T1000 (cell line): ENCODE measurements at places on chromosomes 2 and 18.

DNA sequence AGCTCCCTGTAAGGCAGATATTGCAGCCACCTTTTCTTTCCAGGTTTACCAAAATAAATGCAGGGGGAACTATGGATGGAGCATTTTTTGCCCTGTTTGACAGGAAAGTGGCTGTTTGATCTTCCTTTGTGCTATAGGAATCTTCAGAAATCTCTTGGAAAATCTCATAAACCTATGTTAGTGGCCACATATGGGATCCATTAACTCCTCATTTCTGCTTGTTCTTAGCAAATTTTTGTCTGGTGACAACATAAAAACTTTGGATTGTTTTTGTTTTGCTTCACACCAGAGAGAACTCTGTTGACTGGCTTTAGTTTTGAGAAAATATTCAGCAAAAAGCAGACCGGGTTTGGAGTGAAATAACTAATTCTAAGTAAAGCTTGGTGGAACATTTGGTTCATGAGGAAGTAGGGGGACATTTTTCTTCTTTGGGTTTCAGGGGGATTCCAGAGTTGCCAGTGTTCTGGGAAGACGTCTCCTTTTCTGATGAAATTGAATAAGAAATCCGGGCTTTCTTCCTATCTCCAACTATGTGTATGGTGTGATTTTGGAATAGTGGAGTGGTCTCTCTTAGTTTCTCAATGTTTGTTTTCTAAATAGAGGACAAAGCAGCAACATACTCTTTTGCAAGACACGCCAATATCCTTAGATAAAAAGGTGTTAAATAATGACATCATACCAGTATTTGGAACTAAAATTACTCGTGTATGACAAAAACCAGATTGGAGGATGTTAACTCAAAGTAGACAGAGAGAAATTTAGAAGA lies 174.4 kb downstream of the ICOS start:
- no peak for DNase-seq

DNA sequence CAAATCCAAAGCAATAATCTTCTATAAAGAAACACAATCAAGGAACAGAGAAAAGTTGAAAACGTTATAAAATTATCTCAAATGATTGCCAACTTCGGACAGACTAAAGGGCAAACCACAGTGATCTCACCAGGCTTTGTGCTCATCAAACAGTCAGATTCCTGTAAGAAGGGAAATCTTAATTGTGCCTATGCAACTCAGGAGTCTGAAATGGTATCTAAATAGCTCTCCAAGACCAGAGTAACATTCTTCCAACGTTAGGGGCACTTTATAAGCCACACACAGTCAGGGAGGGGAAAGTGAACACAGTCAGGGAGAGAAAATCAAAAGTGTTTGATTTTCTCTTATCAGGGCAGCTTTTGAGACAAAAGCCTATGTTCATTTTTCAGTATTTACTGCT lies 29.4 kb downstream of the PLEKHM3 start:
- no peak for DNase-seq

- no peak for DNase-seq
Observed at GRCh38 chr2:231359948-231360347, 35.6 kb upstream of the B3GNT7 start.

DNA sequence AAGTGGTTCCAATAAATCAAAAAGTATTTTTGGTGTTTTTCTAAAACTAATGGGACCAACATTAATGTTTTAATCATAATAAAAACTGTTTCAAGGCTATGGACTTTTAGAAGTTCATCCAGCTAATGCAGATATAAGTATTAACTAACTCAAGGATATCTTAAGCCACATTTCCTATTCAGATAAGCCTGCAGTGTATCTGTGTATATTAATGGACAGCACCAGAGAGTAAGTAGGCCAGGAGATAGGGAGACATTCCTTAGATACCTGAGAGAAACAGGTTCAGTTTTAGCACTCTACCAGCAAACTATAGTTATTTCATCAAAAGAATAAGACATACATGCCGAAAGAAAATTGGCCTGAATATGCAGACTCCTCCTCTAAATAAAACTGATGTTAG lies 27.3 kb downstream of the PREPL start:
- DNase-seq, result no peak

DNA sequence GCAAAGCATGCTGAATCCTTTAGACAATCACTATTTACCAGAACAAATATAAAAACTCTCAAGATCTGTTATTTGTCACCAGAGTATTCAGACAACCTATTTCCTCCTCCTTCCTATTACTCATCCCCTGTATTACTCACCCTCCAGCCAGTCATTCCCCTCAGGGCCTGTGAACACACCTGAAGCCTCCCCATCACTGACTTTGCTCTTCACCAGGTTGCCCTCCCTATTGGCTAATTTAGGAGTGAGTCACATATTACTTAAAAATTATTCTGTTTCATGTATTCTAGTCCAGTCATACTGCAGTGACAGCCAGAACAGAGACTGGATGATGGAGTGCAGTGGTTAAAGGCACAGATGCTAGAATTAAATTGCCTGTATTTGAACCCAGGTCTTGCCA lies 3.7 kb upstream of the ATG16L1 start:
- DNase-seq, result peak; percentile 32

GRCh38 chr2:160490733-160491685 lies 2.6 kb downstream of the RBMS1 start:
- DNase-seq, result no peak

DNA sequence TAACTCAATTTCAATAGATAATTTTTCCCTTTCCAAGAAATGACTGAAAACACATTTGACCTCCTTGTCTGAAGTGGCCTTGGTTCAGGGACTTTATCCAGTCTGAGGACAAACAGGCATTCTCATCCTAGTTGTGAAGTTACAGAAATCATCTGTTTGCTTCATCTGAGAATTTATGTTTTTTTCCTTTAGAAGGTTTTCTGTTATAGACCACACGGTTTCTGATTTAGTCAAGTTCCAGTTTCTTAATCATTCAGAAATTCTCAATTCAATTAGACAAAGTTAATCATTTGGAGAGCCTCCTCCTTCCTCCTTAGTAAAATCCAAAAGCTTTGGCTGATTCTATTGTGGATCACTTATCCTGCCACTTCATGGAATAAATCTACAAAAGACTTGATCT lies 60.9 kb downstream of the ICOS start:
- no peak for DNase-seq

- no peak for DNase-seq
Observed at GRCh38 chr2:85421260-85422071, 3.0 kb downstream of the SH2D6 start.

DNA sequence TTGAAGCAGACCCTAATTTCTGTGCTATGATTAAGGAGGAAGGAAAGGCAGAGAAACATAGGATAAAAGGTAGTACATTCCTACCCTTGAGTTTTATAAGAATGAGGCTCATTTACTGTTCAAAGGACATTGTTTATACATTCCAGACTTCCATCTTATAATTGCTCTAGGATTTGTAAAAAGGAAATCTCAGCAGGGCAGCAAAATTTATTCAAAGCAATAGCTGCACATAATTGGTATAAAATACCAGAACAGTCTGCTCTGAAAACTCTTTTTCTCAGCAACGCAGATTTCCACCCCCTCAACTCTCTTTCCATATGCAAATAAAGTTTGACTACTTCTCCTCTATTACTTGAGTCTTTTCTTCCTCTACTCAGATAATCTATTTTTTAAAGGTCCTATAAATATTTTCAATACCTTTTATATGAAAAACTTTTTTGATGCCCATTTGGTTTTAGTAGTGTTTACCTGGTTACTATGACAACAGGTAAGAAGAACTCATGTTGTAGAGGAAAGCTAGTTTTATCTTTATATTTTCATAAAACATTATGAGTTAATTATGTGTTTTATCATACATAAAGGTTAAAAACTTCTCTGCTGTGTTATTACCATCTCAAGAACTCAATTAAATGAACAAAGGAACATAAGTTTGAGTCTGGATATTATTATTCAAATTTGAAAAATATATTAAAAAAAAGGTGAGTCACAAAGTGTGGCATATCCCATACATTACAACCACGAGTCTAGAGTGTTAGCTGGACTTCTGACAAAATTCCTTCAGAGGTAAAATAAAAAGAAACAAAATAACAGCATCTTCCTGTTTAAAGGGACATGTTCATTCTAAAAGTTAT lies 19.9 kb downstream of the RBMS1 start:
- DNase-seq, result no peak

DNA sequence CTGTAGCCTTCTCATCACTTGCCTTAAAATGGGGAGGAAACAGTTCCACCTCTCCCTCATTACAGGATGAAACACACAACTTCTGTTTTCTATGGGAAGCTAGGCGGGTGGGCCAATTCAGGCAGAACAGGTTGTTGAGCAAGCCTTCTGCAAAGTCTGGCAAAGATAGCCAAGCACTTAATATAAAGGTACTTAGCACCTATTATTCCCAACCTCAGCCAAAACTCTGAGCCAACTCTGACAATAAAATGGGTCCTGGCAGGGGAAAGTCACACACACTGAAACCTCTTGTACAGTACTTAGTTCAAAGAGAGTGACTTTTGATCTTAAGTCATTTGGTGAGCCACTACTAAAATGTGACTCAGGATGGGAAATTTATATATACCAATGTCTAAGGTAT lies 15.8 kb upstream of the SOCS6 start:
- DNase-seq, result no peak

DNA sequence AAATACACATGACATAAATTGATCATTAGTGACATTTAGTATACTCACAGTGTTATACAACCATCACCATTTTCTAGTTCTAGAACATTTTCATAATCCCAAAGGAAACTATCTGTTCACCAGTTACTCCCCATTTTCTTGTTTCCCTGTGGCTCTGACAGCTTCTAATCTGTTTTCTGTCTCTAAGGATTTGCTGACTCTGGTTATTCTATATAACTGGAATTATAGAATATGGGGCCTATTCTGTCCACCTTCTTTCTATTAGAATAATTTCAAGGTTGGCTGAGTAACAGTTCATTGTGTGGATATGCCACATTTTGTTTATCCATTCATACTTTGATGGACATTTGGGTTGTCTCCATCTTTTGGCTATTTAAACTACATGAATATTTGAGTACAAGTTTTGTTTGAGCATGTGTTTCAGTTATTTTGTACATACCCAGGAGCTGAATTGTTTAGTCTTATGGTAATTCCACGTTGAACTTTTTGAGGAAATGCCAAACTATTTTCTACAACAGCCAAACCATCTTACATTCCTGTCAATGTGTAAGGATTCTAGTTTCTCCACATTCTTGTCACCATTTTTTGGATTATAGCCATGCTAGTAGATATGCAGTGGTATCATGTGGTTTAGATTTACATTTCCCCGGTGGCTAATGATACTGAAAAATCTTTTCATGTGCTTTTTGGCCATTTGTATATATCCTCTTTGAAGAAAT lies 20.5 kb downstream of the KIAA1328 start:
- DNase-seq, result no peak

DNA sequence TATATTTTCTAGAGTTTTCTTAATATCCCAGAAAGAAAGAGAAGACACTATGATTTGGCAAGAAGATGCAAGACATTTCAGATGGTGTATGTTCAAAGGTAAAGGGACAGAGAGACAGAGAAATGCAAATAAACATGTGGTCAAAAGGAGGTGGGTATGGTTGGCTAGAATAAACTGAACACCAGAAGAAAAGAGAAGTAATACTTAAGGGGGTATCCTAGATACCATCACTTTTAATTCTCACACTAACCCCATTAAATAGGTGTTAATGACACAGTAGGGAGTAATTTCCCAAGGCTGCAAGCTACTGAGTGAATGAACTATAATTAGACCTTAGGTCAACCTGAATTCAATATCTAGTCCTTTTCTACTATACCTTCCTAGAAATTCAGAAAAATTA lies 111.2 kb upstream of the CD226 start:
- DNase-seq, result no peak

- no peak for DNase-seq
Observed at GRCh38 chr2:28602136-28602660, 106.3 kb downstream of the PLB1 start.

DNA sequence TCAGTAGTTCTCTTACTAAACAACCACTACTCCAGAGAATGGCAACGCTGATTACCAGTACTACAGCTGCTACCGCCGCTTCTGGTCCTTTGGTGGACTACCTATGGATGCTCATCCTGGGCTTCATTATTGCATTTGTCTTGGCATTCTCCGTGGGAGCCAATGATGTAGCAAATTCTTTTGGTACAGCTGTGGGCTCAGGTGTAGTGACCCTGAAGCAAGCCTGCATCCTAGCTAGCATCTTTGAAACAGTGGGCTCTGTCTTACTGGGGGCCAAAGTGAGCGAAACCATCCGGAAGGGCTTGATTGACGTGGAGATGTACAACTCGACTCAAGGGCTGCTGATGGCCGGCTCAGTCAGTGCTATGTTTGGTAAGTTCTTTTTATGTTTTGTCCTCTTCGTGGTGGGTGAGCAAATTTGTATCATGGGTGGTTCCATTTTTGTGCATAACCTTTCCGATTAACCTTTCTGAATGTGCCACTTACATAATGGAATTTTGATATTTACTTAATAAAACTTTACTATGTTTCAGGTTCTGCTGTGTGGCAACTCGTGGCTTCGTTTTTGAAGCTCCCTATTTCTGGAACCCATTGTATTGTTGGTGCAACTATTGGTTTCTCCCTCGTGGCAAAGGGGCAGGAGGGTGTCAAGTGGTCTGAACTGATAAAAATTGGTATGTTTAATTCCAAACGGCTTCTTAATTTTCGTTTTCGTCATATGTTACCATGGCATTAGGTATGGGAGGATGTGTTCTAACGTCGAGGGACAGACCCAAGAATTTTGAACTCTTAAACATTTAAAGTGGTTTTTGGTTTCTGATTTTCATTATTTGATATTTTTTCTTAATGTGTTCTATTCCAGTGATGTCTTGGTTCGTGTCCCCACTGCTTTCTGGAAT lies 1.3 kb downstream of the SLC20A1 start:
- no peak for DNase-seq

- no peak for DNase-seq
Observed at GRCh38 chr2:102337481-102338386, 17.9 kb upstream of the IL18R1 start.

- DNase-seq, result no peak
Observed at GRCh38 chr2:122061206-122061605, 305.8 kb downstream of the TSN start.

- no peak for DNase-seq
Observed at GRCh38 chr2:235389626-235390025, 104.2 kb upstream of the AGAP1 start.

GRCh38 chr2:11396021-11396420 lies 51.6 kb upstream of the ROCK2 start:
- DNase-seq, result no peak

DNA sequence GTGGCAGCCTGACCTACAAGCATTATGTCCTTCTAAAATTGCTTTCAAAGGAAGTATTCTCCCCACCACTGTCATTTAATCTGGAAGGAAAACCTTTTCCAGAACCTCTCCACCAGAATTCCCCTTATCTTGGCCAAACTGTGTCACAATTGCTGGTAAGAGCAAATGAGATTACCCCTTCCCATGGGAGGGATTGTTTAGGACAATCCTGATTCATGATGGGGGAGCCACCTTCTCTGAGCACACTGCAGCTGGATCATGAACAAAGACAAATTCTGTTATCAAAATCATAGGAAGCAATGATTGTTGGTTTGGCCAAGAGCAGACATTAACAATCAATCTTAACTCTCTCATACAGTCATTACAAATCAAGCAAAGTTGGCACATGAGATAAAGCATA lies 18.1 kb upstream of the ATOH8 start:
- no peak for DNase-seq

GRCh38 chr2:5609201-5609600 lies 83.0 kb upstream of the SOX11 start:
- DNase-seq, result no peak
